Kidney epithelial cell (primary cell): ENCODE measurements at places on chromosomes 4 and X.

- DNase-seq: no peak
These were observed 66.1 kb downstream of the SOWAHB start for GRCh38 chr4:76831711-76832373.

GRCh38 chr4:80685214-80685613 lies 345.3 kb upstream of the BMP3 start:
- peak; percentile 29 for DNase-seq

GRCh38 chr4:100746141-100746739 lies 228.4 kb upstream of the EMCN start:
- no peak for DNase-seq

GRCh38 chr4:37452952-37453280 lies 208.4 kb downstream of the NWD2 start:
- peak; percentile 70 for DNase-seq

DNA sequence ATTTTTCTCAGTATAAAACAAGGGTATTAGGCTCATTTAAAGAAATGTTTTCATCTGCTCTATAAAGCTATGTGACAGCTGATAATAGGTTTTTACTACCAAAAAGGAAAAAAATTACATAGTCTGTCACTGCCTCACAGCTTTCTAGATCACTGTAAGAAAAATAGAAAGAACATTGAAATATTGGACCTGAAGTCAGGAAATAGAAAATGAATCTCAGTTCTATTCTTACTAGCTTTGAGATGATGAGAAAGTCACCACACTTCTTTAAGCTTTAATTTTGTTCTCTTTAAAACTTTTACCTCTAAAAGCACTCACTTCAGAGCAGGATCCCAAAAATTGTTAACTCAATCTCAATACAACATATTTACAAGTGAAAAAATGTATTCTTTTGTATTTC lies 45.3 kb upstream of the CAMK2D start:
- no peak for DNase-seq
